ENCODE measurements at places on chromosomes 7 and 10.

GRCh38 chr10:86130737-86131475 lies 235.7 kb downstream of the GRID1 start:
- no peak for DNase-seq

- DNase-seq, result no peak
These were observed 33.1 kb upstream of the ANK3 start for GRCh38 chr10:60422809-60423208.

- DNase-seq, result no peak
These were observed 333.0 kb downstream of the SFMBT2 start for GRCh38 chr10:7077880-7078279.

DNA sequence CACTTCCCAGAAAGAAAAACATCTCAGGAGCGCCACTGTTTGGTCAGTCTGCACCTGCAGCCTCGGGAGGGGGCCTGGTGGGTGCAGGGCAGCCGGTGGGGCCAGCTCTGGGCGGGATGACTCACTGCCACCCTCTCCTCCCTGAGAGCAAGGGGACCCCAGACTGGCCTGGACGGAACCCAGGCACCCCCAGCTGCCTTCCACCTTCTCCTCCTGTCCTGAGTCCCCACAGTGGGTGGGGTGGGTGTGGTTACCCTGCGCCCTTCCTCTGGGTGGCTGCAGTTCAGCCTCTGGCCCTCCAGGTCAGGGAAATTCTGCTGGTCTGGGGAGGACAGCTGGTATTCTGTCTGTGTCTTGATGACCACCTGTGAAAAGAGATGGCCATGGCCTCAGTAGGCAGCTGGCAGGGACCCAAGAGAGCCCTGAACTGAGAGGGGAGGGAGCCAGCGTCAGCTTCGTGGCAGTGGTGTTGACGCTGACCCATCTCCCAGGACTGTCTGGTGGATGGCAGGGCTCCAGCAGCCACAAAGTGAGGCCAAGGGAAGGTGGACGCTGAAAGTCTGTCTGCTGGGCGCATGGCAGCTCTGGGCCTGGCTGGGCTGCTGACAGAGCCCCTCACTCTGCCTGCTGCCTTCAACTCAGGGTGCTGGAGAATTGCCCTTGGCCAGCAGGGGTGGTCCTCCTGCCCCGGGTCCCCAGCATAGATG lies 8.9 kb downstream of the CALY start:
- DNase-seq, result no peak

DNA sequence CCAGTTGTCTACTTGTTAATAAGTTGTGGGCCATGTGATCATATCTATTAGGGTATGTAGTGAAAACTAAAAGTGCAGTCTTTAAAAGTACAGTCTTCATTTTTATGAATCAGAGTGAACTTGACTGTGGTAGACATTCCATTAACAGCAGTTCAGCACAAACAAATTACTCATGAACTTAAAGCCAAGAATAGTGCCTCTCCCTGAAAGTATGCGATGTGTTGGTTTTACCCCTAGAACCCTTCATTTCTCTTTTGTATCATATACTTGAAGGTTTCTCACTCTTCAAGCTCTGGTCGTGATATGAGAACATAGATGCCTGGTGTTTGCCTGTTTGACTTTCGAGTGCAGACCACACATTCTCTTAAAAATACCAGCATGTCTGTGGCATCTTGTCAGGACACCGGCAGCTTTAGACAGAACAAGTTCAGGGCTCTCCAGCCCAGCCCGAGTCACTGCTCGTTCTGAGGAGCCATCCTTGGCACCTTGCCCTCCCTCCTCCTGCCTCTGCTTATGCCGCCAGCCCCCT lies 159.3 kb downstream of the LCOR start:
- no peak for DNase-seq
